SK-N-SH (cell line): ENCODE measurements at places on chromosomes 6 and 20.
A peak's percentile ranks its signal among the peaks of the same experiment; 100 is the strongest.

- no peak for DNase-seq
- no peak overlapping the region for H3K27ac ChIP-seq
- peaks cover 4% of the 10 kb centered on the region for H3K4me1 ChIP-seq
- H3K27me3 ChIP-seq: no peaks in the 10 kb centered on the region
- no peak overlapping the region for H3K4me3 ChIP-seq
- no peaks in the 10 kb centered on the region for H3K36me3 ChIP-seq
These were observed 72.9 kb downstream of the SGK1 start for GRCh38 chr6:134245041-134245440.

GRCh38 chr20:48054051-48054450 lies 268.8 kb upstream of the SULF2 start:
- no peak overlapping the region for H3K4me3 ChIP-seq
- no peaks in the 10 kb centered on the region for H3K36me3 ChIP-seq
- no peaks in the 10 kb centered on the region for H3K27me3 ChIP-seq

GRCh38 chr20:33463332-33464101 lies 20.0 kb upstream of the SNTA1 start:
- no peak overlapping the region for H3K27ac ChIP-seq
- no peak for DNase-seq
- no peaks in the 10 kb centered on the region for H3K4me1 ChIP-seq
- no peaks in the 10 kb centered on the region for H3K27me3 ChIP-seq
- no peaks in the 10 kb centered on the region for H3K36me3 ChIP-seq

DNA sequence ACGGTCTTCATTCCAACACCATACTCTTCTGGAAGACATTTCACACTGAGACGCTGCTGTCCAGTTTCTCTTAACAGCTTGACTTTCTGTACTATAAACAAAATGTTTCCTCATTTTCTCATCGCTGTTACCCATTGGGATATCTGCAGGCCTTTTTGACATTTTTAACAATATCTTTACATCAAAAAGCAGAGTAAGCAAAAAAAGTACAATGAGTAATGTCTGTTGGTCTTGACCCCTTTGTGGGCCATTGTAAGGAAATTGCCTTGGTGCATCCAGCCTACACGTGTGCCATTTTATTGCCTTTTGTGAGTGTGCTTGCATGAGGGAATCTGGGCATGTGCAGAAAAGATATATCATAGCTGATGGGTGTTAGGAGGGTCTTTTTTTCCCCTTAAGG lies 129.1 kb upstream of the MANEA start:
- no peak for DNase-seq
- no peaks in the 10 kb centered on the region for H3K27me3 ChIP-seq
- H3K27ac ChIP-seq: no peak overlapping the region
- H3K4me3 ChIP-seq: no peak overlapping the region
- no peaks in the 10 kb centered on the region for H3K4me1 ChIP-seq

DNA sequence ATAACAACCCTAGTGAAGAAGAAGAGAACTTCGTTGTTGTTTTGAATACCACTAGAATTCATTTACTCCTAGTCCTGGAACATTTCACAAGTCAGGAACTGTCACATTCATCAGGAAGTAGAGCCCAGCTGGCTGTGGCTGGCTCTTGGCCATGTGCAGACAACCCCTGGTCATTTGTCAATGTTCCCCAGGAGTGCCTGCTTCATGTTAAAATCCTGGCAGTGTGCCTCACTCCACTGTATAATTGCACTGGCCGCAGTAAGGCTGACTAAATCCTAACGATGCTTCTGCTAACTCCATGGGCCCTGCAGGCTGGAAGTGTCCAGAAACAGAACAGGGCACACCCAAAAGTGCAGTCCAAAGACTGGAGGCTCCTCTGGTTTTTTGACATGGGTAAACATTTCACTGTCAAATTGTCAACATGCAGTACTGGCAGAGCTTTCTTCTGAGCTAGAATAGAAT lies 41.5 kb upstream of the ADGRF1 start:
- peak; percentile 73 for DNase-seq
- peaks cover 5% of the 10 kb centered on the region; the same call in 1 of the 2 replicates for H3K27me3 ChIP-seq
- H3K4me1 ChIP-seq: peaks cover 30% of the 10 kb centered on the region

GRCh38 chr20:49937027-49937929 lies 1.1 kb downstream of the RNF114 start:
- peak overlapping the region; percentile 66 for H3K27ac ChIP-seq
- H3K4me1 ChIP-seq: peaks cover 21% of the 10 kb centered on the region
- no peaks in the 10 kb centered on the region for H3K27me3 ChIP-seq
- peak; percentile 48 for DNase-seq
- H3K36me3 ChIP-seq: peaks cover 12% of the 10 kb centered on the region; the same call in 1 of the 2 replicates
- peak overlapping the region; percentile 74 for H3K4me3 ChIP-seq

DNA sequence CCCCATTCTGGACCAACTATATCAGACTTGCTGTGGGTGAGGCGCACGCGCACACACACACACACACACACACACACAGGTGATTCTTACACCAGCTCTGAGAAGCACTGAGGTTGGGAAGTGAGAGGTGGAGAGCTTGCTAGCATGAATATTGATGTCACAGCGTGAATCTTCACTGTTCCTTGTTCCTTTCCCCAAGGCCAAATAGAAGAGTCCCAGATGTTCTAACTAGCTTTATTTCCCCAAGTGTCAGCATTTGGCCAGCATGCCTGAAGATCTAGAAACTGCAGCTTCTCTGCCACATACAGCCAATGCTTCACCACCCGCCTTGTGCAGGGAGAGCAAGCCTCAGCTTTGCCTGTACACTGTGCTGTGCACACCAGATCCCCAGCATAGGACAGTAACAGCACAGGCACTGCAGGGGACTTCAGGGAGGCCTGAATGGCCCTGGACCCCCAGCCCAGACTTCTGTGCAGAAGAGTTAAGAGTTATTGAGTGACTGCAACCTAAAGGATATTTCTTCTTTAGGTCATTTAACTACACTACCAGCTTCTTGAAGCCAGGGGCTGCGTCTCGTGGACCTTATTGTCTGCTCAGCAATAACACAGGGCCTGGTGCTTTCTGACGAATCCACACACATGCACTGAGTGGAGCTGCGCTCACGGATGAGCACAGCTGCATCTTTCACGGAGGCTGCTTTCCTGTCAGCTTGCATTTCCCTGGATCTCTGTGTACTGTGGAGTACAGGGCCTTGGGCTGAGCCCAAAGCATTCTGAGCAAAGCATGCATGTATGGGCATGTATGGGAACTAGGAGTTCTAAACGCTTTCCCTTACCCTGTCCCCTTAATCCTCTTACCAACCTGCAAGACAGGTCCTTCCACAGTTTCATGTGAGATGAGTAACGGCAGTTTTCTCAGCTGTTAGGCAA lies 13.9 kb upstream of the CD93 start:
- H3K4me3 ChIP-seq: no peak overlapping the region
- H3K27me3 ChIP-seq: peaks cover 48% of the 10 kb centered on the region; the same call in 1 of the 2 replicates
- no peaks in the 10 kb centered on the region for H3K4me1 ChIP-seq
- H3K36me3 ChIP-seq: no peaks in the 10 kb centered on the region

GRCh38 chr6:35474131-35474941 lies 6.1 kb downstream of the RPL10A start:
- H3K4me1 ChIP-seq: peaks cover 23% of the 10 kb centered on the region; the same call in 1 of the 2 replicates
- H3K27ac ChIP-seq: no peak overlapping the region
- peaks cover 28% of the 10 kb centered on the region for H3K36me3 ChIP-seq
- DNase-seq: no peak
- no peak overlapping the region for H3K4me3 ChIP-seq

GRCh38 chr6:87670707-87671106 lies 31.3 kb downstream of the AKIRIN2 start:
- H3K27ac ChIP-seq: no peak overlapping the region
- no peak overlapping the region for H3K4me3 ChIP-seq
- no peaks in the 10 kb centered on the region for H3K27me3 ChIP-seq
- peaks cover 60% of the 10 kb centered on the region for H3K36me3 ChIP-seq
- H3K4me1 ChIP-seq: no peaks in the 10 kb centered on the region

DNA sequence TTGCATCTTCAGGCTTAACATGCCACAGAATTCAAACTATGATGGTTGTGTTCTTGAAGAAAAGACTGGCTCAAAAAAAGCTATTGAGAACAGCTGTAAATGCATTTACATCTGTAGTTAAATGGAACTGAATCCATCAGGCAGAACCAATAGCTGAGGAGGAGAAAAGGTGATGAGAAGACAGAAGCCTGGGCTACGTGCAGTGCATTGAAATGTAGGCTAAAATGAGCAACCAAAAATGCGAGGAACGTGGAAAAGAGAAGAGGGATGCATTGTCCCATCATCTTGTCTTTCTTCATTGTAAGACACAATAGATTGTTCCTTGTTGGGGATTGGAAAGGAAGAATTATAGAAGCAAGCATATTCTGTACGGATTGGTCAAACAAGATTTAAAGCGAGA lies 13.8 kb upstream of the HDDC2 start:
- DNase-seq: no peak
- H3K27me3 ChIP-seq: peaks cover 20% of the 10 kb centered on the region; the same call in 1 of the 2 replicates
- H3K27ac ChIP-seq: no peak overlapping the region
- peaks cover 2% of the 10 kb centered on the region; the same call in 1 of the 2 replicates for H3K4me1 ChIP-seq
- no peak overlapping the region for H3K4me3 ChIP-seq

DNA sequence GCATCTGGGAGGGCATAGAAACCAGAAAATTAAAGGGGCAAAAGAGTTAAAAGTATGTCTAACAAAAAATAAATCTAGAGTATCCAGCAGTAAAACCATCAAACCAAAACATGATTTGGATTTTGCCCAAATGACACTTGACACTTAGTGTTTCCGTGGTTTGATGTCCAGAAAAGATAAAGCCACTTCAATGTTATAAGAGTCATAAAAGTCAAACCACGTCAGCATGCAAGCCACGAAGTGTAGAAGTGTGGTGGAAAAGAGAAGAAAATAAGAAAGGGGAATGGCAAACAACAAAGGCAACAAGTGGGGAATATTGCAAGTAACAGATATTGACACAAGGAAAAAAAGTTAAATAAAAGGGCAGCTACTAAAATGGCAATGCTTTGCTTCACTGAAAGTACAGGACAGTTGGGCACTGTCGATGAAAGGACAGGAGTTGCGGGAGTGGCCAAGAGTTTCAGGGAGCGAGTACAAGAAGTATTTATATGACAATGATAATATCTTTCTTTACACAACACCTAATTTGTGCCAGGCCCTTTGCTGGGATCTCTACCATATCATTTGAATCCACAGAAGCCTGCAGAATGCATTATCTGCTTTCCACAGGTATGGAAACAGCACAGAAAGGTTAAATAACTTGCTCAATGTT lies 6.3 kb upstream of the HDDC2 start:
- peaks cover 6% of the 10 kb centered on the region; the same call in 1 of the 2 replicates for H3K27me3 ChIP-seq
- no peaks in the 10 kb centered on the region for H3K4me1 ChIP-seq
